ENCODE measurements at places on chromosomes 13 and 19. TPM values are rescaled to one million over a fixed set of nuclear protein-coding genes. Genes with fewer than 3 reads are reported as not detected.

- no peak for DNase-seq
Observed at GRCh38 chr19:48308631-48309586, 16.4 kb upstream of the EMP3 start.

GRCh38 chr19:12965812-12966135 lies 3.6 kb upstream of the DAND5 start:
- DNase-seq, result no peak

Gene ZNF229
- 7.7 TPM for polyA plus RNA-seq

Gene KCNN4
- 9.4 TPM for polyA plus RNA-seq

GRCh38 chr19:53328967-53329366 lies 4.6 kb upstream of the ZNF845 start:
- peak; percentile 62 for DNase-seq

DNA sequence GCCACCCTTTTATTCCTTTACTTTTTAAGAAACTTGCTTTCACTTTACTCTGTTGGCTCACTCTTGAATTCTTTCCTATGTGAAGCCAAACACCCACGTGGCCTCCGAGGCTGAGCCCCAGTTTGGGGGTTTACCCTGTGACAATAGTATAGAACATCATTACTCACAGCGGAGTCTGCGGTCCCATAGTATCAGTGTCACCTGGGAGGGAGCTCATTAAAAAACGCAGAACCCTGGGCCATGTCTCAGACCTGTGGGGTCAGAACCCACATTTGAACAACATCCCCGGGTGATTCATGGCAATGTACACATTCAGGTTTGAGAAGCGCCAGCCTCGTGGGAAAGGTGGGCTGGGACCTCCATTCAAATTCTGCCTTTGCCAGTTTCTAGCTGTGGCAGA lies 36.0 kb upstream of the UBL3 start:
- no peak for DNase-seq

Gene MBD3L3
- polyA plus RNA-seq, result not detected

Gene PINLYP
- 1.3 TPM for polyA plus RNA-seq

DNA sequence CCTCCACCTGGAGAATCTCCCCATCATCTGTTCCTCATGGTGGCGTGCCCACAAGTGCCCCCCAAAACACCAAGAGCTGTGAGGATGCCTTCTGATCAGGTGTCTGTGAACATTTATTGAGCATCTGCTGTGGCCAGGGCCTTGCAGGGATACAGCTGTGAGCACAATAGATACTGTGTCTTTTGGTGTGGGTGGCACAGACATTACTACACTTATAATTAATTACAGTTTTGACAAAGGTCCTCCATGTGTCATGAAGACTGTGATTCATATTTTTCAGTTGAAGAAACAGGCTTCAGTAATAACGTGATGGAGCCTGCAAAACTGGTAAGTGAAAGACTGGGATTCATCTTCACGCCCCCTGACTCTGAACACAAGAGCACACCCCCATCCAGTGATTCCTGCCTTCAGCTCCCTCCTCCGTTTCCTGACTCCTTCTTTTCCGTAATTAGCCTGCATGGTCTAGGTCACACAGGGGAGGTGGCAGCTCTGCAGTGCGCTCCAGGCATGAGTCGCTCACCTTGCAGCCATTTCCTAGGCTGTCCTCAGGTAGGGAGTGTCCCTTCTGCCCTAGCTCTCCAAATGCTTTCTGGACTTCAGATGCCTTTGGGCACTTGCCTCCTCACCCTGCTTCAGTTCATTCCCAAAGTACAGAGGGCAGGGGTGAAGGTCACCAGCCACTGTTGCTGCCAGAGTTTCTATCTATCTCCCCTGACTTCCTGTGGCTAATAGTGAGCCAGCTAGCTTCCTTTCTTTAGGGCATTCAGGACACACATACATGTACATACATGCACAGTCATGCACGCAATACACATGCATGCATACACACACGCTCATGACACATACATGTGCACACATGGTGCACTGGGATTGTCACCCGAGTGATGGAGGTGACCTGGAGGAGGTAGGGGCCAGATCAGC lies 66.5 kb downstream of the SIAH3 start:
- no peak for DNase-seq

DNA sequence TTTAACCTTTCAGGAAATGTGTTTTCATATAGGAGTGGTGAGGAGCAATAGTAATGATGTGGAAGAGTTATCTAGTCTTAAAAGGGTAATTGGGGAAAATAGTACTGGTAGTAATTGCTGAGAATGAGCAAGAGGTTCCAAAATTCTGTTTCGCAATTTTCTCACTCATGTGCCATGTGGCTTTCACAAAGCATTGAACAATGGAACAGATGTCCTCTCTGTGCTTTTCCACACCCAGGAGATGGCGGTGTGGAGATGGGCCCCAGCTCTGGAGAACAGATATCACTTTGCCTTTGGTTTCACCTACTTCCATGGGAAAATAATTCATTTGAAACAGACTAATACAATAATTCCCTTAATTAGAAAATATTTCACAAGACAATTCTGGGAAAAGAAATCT lies 170.0 kb upstream of the SLC10A2 start:
- DNase-seq, result no peak

DNA sequence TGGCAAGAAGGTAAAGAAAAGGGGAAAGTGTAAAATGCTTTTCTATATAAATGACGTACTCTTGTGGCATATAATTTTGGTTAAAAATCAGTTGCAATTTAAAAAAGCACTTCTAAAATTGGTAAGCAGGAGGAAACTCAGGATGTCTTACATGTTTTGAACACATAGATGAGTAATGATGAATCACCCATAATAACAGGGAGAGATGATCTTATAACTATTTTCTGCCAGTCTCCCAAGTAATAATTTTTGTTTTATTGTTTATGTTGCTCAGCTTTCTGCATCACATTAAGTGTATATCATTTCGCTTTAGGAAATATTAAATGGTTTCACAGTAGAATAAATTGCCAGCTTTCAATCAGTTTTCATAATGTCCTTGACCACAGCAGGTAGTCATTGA lies 1430.7 kb upstream of the PCDH20 start:
- DNase-seq, result peak; percentile 12

Gene AZU1
- not detected for polyA plus RNA-seq

Gene GRIN3B
- polyA plus RNA-seq, result not detected

DNA sequence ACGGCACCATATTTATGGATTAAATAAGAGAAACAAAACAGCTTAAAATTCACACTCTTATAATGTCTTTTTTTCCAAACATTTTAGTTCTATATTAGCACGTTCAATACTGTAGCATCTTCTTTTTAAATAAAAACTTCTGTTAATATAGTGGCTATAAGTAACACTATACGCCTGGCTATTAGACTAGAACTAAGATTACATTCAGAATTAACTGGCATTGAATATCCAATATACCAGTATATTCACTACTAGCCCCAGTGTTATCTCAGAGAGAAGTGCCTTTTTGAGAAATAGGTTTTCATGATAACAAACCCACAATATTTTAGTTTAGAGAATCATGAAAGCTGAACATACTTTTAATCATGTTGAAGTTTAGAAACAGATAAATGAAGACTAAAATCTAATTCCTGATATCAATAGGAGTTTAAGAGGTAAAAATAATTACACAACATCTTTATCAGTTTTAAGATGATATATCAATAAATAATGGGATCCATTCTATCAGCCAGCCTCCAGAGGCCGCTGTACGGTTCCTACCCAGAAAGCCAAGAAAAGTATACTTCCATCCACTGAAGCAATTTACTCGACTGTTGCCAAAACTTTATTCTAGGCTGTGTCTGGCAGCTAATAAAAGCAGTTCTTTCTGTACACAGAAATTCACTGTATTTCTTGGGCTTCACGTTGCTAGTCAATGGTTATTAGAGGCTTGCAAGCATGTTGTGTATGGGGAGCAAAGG lies 1113.4 kb upstream of the MIR17HG start:
- DNase-seq, result no peak

DNA sequence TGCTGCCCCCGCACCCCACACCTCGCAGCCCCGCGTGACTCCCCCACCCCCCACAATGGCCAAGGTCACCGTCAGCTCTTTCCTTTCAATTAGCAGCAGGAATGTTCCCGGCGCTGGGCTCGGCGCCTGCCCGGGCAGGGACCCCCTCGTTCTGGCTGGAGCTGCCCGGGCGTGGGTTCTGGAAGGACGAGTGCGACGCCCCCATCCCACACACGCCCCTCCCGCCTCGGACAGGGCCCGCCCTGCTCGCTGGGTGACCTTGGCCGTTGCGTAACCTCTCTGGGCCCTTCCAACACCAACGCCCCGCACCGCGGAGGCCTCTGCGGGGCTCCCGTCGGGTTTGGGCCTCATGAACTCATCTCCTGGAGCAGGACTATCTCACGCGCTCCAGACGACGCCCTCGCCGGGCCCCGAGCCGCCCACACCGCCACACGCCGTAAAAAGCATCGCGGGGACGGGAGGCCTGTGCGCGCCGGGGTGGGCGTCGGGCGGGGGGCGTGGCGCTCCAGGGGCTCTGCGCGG lies 10.3 kb downstream of the PALM start:
- DNase-seq, result peak; percentile 70

Gene ZNF560
- polyA plus RNA-seq, result 0.16 TPM
